Cortex of kidney (tissue), 1 donor: ENCODE measurements at places on chromosomes 2 and 18.

GRCh38 chr2:38037757-38038621 is 38.0 kb downstream of the CYP1B1 start:
- no peak for DNase-seq

DNA sequence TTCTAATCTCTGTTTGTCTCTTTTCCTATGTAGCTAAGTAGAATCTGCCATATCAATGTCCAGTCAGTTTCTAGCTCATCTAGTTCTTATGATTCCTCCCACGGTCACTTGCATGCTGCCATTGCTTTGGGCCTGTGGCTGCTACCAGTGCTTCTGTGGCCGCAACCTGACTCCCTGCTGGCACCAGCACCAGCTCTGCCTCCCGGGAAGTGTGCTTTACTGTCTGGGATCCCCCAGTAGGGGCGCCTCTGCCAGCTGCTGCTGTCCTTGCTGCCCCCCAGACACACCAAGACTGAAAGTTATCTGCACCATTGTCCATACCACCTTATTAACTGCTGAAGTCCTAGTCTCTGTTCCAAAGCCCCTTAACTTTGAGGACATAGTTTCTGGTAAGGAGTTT is 56.3 kb downstream of the RAPGEF4 start:
- no peak for DNase-seq

- no peak for DNase-seq
Measured at GRCh38 chr2:32864334-32865111, 82.2 kb upstream of the LTBP1 start.

GRCh38 chr2:11405599-11406266 is 60.2 kb downstream of the E2F6 start:
- no peak for DNase-seq
